ENCODE measurements at places on chromosomes 7 and 10. TPM values are rescaled to one million over a fixed set of nuclear protein-coding genes. Genes with fewer than 3 reads are reported as not detected.

DNA sequence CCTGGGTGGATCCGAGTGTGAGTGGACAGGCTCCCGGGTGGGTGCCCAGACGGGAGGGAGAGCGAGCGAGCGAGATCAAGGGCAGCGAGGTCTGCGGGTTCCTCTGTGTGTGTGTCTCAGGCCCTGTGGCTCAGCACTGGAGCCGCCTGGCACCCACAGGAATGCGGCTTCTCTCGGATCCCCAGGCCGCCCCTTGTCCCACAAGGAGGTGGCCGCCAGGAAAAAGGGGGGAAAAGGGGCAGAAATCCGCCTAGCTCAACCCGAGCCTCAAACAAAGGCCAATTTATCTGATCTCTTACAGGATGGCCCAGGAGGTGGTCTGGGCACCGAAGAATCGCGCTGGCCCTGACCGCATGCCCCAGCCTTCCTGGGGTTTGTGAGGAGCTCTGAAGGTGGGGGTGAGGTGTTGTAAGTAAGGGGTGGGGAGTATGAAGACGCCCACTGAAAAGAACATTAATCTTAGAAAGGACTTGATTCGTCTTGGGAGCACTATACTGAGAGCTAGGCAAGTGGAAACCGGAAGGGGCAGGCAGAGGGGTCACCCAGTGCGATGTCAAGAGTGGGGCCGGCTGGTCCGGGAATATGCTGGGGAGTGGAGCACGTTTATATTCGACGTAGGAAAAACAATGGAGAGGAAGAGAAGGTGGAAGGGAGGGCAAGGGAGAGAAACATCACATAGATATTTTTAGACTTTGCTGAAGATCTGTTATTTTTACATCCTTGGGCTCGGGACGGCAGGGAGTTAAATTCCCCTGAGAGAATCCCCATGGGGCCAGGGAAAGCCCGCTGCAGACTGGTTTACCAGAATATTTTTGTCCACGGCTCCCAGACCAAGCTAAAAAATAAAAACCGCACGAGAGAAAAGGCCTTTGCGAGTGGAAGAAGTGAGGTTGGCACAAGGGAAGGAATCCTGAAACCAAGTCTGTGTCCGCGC is 7.2 kb downstream of the DLX5 start:
- DNase-seq: no peak

DNA sequence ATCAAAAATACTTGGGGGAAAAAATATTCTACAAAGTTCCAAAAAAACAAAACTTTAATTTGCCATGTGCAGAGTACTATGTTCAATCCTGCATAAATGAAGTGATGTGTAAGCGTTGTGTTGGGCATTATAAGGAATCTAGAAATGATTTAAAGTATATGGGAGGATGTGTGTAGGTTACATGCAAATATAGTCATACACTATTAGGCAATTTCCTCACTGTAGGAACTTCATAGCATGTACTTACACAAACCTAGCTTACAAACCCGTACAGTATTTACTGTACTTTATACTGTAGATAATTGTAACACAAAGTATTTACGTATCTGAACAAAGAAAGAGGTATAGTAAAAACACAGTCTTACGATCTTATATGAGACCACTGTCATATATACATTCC is 72.3 kb downstream of the NRBF2 start:
- DNase-seq: no peak

DNA sequence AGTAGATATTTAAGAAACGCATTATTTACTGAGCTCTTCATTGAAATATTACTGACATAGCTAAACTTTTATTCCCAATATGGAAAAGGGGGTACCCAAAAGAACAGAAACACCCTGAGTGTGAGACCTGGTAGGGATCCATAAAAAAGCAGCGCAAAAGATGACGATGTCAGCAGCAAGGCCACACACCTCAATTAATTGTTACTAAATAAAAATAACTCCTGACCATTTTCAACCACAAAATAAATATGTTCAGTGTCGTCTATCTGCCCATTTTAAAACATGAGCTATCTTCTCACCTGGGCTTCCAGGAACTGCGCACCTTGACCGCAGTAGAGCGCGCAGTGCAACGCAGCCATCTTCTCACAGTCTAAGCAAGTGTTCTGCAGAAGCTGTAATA is 61.2 kb downstream of the GSAP start:
- DNase-seq: no peak

DNA sequence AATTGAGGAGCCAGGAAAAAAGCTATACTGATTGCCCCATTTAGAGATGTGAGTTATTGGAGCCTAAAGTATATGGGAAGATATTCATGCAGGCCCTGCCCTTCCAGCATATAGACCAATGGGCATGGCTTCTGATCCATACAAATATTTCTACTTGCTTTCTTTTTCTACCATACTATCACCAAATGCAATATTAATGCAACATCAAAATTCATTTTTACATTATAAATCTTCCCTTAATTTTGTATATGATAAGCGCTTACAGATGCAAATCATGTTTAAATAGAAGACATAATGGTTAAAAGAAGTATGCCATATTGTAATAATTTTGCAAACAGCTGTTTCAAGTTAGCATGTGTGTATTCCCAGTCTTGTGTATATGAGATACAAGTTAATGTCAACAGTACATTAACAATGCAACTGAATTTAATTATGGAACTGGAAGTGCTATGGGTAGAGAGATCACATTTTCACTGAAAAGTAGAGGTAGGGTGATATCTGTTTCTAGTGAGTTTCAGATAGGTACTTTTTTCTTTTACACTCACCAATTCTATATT is 24.6 kb upstream of the WNT16 start:
- DNase-seq: no peak

DNA sequence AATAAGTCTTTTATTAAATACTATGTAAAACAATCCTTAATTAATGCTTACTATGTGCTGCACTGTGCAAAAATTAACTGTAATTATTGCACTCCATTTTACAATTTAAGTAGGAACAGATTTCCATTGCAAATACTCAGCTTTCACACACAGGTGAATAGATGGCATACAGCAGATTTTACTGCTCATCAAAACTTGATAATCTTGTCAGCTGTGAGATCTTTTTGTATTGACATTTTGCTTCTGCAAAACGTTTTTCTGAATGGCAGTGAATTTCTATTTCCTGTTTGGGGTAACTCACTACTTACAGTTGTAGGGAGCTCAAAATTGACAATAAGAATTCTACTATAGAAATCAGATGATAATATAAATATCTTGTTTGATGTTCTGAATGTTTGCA is 220.0 kb upstream of the MAGI2 start:
- DNase-seq: no peak

DNA sequence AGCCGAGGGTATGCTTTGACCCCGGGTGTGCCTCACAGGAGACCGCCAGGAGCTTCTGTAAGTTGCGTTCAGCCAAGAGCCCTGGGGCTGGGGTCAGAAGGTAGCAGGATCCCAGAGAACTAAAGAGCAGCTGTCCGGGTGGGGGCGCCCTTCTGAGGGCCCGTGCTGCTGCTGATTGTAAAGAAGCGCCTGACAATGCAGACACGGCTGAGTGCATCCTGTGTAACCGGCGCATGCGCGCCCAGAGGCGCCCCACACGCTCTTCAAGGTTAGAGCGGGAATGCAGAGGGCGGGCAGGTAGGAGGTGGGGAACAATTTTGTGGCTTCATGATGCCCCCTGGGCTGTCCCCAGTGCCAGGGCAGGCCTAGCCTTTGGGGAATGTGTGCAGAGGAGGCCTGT is 210.2 kb upstream of the CTBP2 start:
- no peak for DNase-seq

DNA sequence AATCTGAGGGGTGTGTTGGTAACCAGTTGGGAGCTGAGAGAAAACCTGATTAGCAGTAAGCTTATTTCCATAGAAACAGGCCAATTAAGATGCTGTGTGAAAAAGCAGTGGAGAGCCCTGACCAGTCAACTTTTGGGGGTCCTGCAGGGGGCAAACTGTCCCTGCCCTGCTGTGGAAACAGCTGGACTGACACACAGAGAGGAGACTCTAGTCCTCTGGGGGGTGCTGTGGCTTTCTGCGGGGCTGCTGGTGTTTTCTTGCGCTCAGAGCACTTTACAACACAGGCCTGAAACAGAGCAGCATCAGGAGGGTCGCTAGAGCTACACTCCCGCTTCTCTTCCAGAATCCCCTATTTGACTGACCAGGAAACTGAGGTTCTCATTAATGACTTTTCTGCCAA is 546.9 kb upstream of the GALNT17 start:
- no peak for DNase-seq

DNA sequence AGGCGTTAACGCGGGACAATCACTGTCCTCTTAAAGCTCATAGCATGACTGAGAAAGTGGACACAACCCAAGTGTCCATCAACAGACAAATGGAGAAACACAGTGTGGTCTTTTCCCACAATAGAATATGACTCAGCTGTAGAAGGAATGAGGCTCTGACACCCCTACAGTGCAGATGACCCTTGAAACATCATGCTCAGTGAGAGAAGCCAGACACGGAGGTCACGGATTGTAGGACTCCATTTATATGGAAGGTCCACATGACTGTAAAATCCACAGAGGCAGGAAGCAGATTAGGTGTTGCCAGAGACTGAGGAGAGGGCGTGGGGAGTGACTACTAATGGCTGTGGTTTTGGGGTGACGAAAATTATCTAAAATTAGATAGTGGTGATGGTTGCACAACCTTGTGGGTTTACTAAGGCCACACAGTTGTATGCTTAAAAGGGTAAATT is 6.1 kb upstream of the NCAPG2 start:
- no peak for DNase-seq

- no peak for DNase-seq
Measured at GRCh38 chr7:140061607-140061930, 1.2 kb downstream of the PARP12 start.

DNA sequence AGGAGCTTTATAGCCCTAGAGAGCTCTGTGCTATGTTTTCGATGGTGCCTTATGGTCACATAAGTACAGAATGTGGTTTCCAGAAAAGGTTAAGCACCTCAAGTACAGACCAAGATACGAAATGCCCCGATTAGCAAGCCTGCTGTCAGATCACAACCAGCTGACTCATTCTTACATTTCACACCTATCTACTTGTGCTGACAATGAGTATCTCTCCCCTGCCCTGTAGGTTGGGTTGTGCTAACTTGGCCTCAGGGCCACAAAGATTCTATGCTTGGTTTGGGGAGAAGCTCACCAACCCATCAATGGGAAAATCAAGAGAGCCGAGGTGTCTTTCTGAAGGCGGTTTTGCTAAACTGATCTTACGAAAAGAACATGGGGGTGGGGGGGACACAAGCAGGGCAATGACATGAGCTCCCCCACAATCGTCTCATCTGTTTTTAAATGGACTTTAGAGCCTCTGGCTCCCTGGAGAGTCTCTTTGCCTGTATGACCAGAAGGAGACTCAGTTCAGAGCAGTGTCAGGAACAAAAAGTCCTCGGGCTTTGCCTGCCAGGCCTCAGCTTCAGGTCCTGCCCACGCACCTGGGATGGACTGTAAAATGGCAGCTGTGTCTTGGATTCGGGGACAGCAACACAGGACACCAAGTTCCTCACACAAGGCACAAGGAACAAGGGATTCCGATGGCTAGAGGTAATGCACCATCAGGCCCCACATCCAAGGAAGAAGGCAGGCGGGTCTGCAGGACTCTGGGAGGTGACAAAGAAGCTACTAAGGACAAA is 55.1 kb downstream of the FAM53B start:
- no peak for DNase-seq

GRCh38 chr7:104805449-104806317 is 208.3 kb upstream of the KMT2E start:
- no peak for DNase-seq

DNA sequence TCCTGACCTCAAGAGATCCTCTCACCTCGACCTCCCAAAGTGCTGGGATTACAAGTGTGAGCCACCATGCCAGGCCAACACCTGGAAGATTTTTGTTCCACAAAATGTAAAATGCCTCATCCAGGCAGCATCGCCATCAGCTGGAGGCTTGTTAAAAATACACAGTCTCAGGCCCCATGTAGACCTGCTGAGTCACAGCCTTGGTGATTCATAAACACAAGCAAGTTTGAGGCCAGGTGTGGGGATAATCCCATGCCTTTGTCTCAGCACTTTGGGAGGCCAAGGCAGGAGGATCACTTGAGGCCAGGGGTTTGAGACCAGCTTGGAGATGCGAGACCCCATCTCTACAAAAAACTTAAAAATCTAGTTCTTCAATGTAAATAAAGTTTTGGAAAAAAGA is 49.1 kb upstream of the FOXK1 start:
- no peak for DNase-seq

- DNase-seq: no peak
Measured at GRCh38 chr10:44832595-44833390, 78.3 kb upstream of the TMEM72 start.

DNA sequence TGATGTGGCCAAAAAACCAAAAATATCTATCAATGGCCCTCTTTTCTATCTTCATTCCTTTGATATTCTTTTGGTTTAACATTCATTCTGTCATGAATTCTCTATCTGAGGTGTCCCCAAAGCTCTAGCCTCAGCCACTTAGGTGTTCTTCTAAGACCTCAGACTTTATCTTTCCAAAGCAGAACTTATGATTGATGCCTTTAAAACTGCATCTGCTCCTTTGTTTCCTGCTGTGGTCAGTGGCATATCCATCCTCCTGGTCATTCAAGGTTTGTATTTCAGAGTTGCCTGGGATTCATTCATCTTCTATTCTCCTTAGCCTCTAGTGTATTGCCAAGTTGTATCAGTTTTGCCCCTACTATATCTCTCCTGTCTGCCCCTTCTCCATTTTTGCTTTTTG is 30.6 kb downstream of the FHIP2A start:
- no peak for DNase-seq

DNA sequence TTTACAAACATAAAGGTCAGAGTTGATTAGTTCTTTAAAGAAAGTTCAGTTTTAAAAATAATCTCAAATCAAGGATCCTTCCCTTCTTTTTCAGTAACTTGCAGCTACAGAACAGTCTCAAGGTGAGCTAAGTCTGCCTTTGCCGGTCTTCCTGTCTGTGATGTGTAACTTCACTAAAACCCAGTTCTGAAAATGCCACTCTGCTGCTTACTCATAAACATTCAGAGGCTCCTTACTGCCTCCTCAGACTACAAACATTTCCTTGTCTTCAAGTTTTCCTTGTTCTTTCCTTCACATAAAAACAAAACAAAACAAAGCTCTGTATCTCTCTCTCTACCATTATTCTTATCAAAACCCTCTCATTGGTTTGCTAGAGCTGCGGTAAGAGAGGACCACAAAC is 128.7 kb downstream of the ETV1 start:
- DNase-seq: no peak

- no peak for DNase-seq
Measured at GRCh38 chr10:63666836-63667383, 145.7 kb downstream of the REEP3 start.

- DNase-seq: no peak
Measured at GRCh38 chr7:140196361-140197217, 19.8 kb upstream of the KDM7A start.

SFRP4 gene
- 52.7 TPM for total RNA-seq

GSAP gene
- total RNA-seq: 7.4 TPM

ATRNL1 gene
- total RNA-seq: 77.8 TPM

ZNF503 gene
- 58.4 TPM for total RNA-seq

PLXDC2 gene
- total RNA-seq: 29.8 TPM

GPR85 gene
- 0.08 TPM for total RNA-seq

ACBD5 gene
- total RNA-seq: 13.8 TPM

LAMB1 gene
- total RNA-seq: 71.8 TPM

HOXA5 gene
- 13.8 TPM for total RNA-seq

GTF2IRD2 gene
- 44.6 TPM for total RNA-seq

LRGUK gene
- total RNA-seq: 7.0 TPM
